ENCODE measurements at places on chromosomes 16 and 17. TPM values are rescaled to one million over a fixed set of nuclear protein-coding genes. Genes with fewer than 3 reads are reported as not detected.

DNA sequence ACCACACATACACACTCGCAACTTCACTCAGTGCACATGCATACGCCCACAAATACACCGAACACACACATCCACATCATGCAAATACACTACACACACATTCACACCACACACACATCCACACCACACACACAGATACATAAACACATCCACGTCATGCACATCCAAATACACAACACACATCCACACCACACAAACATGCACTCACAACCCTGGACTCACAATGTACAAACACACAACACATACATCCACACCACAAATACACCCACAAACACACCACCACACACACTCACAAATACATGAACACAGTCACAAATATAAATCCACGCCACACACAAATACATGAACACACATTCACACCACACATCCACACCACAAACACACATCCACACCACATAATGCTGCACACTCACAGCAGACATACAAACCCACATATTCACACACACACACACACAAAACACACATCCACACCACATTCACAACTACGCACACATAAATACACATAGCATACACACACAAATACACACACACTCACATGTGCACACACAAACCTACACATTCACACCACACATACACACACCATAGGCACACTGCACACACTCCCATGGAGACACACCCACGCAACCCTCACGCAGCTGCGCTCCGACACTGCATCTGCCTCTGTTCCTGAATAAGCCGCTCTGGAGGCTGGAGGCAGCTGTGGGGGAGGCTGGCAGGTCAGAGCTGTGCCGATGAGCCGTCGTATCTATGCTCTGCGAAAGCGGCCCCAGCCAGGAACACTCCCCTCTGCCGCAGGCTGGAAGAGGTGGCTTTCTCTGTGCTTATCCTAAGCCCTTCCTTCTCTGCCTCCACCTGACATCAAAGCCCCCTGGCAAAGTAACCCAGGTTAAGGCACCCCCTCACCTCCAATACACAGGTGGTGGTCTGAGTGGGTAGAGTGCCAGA lies 141.8 kb downstream of the GRIN2A start:
- no peak overlapping the region for H3K4me3 ChIP-seq
- no peaks in the 10 kb centered on the region for H3K27me3 ChIP-seq
- H3K4me1 ChIP-seq: no peaks in the 10 kb centered on the region
- no peaks in the 10 kb centered on the region for H3K36me3 ChIP-seq

GRCh38 chr17:60157487-60158040 lies 7.8 kb downstream of the CA4 start:
- no peak overlapping the region for H3K27ac ChIP-seq
- H3K4me1 ChIP-seq: no peaks in the 10 kb centered on the region
- no peak for DNase-seq
- no peak overlapping the region for H3K4me3 ChIP-seq

The SRCIN1 gene
- 0.48 TPM for total RNA-seq

DNA sequence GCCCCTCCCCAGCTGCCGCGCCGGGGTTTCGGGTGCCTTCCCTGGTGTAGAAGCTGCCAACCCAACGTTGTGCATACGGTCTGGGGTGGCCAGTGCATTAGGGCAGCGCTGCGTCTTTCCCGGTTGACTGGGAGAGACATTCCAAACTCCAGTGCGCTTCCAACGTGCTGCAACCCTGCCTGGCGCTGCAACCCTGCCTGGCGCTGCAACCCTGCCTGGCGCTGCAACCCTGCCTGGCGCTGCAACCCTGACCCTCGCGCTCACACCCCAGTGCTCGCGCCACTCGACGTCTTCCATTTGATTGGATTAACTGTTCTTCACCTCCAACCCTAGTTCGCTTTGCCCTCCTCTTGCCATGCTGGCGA lies 488 bp upstream of the HAP1 start:
- peaks cover 4% of the 10 kb centered on the region for H3K4me1 ChIP-seq
- H3K4me3 ChIP-seq: peak overlapping the region; percentile 36
- no peak overlapping the region for H3K27ac ChIP-seq
- no peak for DNase-seq
- no peaks in the 10 kb centered on the region for H3K27me3 ChIP-seq
- no peaks in the 10 kb centered on the region for H3K36me3 ChIP-seq

The MED9 gene
- 14.1 TPM for total RNA-seq

The TBC1D16 gene
- total RNA-seq: 27.1 TPM

The STUB1 gene
- total RNA-seq: 72.3 TPM

The CLDN9 gene
- not detected for total RNA-seq

DNA sequence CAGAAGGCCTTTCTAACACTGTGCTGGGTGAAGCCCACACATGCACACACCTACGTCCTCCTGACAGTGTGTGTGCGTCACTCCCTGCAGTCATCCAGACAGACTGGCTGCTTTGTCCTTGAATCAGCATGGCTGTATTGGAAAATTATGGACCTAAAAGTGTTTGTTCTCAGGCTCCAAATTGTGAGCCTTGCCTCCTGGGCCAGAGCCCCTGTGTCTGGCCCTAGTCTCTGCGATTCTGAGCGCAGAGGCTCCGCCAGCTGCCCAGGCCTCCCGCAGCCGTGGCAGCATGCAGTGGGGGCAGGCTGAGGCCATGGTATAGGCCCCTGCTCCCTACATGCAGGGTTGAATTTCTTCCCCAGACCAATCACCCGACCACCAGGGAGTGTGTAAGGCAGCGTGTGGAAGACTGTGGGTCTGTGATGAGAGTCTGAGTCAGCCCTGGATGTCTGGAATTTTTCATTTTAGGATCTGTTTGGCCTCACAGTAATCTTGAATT lies 166.9 kb downstream of the LGALS9B start:
- DNase-seq: peak; percentile 66
- peaks cover 18% of the 10 kb centered on the region for H3K4me1 ChIP-seq
- peak overlapping the region; percentile 86 for H3K27ac ChIP-seq

DNA sequence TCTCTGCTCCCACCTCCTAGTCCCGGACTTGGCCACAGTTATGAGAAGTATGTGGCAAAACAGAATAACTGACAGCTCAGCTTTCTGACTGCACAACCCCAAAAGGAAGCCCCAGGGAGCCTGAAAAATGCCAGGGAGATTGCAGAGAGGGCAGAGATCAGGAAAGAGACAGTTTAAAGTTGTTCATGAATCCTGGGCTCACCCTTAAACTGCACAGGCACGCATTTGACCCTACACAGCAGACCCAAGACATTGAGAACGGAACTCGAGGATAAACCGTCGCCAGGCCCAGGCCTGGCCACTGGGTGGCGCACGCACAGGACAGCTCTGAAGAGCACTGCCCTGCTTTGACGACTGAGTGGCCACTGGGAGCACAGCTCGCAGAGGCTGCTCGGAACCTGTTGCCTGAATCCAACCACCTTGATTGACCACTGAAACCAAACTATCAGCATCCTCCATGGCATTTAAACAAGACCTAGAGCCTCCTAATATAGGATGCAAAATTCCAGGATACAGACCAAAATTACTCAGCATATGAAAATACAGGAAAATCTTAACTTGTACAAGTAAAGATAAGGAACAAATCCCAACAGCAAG lies 114.0 kb downstream of the C16orf95 start:
- H3K36me3 ChIP-seq: no peaks in the 10 kb centered on the region
- peaks cover 1% of the 10 kb centered on the region for H3K4me1 ChIP-seq

The SPNS3 gene
- total RNA-seq: 0.52 TPM

GRCh38 chr16:46859719-46860152 lies 24.4 kb upstream of the GPT2 start:
- no peaks in the 10 kb centered on the region for H3K27me3 ChIP-seq
- DNase-seq: no peak
- no peaks in the 10 kb centered on the region for H3K36me3 ChIP-seq
- no peak overlapping the region for H3K27ac ChIP-seq
- no peak overlapping the region for H3K4me3 ChIP-seq

The NPIPB2 gene
- 4.7 TPM for total RNA-seq

DNA sequence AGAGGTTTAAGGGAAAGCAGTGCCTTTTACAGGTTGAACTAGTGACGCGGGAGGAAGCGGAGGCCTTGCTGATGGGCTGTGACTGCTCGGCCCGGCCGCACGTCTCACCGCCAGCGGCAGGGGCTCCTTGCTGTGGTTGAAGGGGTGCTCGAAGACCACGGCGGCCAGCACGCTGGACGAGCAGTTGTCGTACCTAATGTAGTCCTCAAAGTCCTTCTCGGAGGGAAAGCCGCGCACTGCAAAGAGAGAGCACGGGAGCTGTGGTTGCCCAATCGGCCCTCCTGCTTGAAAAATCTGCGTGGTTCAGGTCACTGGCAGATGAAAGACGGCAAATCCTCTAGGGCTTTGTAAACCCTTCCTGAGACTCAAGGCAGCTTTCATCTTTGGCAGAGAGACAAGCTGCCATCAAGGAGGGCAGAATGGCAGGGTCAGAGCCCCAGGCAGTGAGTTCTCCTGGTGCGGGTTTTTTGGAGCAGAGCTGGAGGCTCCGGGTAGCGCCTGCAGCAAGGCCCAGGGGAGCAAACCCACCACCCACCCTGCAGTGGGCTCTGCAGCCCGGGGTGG lies 16.1 kb downstream of the ABCA3 start:
- H3K27me3 ChIP-seq: no peaks in the 10 kb centered on the region
- no peaks in the 10 kb centered on the region for H3K4me1 ChIP-seq
- H3K36me3 ChIP-seq: no peaks in the 10 kb centered on the region
- H3K4me3 ChIP-seq: no peak overlapping the region
- H3K27ac ChIP-seq: no peak overlapping the region

DNA sequence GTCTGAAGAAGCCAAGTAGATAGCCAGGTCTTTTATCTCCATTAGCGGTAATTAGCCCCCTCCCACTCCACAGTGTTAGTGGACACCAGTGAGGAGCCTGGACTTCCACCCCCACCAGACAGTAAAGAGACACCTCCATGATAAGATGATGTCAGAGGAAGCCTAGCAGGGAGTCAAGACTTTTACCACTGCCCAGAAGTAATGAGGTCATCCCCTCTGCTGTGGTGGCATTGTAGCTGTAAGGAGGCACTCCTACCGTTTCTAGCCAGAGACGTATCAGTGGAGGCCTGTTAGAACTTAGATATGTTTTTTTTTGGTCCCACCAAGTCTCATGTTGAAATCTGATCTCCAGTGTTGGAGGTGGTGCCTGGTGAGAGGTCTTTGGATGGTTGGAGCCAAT lies 38.1 kb downstream of the PIK3R5 start:
- no peak overlapping the region for H3K27ac ChIP-seq
- H3K4me1 ChIP-seq: no peaks in the 10 kb centered on the region
- no peak overlapping the region for H3K4me3 ChIP-seq
- no peaks in the 10 kb centered on the region for H3K27me3 ChIP-seq
- DNase-seq: no peak

The CACNG1 gene
- total RNA-seq: 0.46 TPM

- no peak overlapping the region for H3K4me3 ChIP-seq
- H3K36me3 ChIP-seq: no peaks in the 10 kb centered on the region
- no peaks in the 10 kb centered on the region for H3K4me1 ChIP-seq
Measured at GRCh38 chr16:67749436-67750078, 30.4 kb upstream of the GFOD2 start.

- H3K4me3 ChIP-seq: no peak overlapping the region
- H3K4me1 ChIP-seq: no peaks in the 10 kb centered on the region
- no peak for DNase-seq
- no peaks in the 10 kb centered on the region for H3K27me3 ChIP-seq
- no peak overlapping the region for H3K27ac ChIP-seq
Measured at GRCh38 chr16:55189682-55190636, 134.0 kb upstream of the IRX6 start.

- H3K36me3 ChIP-seq: no peaks in the 10 kb centered on the region
- H3K27me3 ChIP-seq: no peaks in the 10 kb centered on the region
- H3K27ac ChIP-seq: no peak overlapping the region
- no peak overlapping the region for H3K4me3 ChIP-seq
Measured at GRCh38 chr16:77409311-77409710, 25.5 kb downstream of the ADAMTS18 start.
